H9 (cell line): ENCODE measurements at places on chromosomes 13 and 19.

DNA sequence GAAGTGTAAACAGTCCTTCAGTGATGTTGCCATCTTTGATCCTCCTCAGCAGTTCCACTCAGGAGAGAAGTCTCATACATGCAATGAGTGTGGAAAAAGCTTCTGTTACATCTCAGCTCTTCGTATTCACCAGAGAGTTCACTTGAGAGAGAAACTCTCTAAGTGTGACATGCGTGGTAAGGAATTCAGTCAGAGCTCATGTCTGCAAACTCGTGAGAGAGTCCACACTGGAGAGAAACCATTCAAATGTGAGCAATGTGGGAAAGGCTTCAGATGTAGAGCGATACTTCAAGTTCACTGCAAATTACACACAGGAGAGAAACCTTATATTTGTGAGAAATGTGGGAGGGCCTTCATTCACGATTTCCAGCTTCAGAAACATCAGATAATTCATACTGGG lies 7.7 kb downstream of the ZNF230 start:
- DNase-seq = no peak

DNA sequence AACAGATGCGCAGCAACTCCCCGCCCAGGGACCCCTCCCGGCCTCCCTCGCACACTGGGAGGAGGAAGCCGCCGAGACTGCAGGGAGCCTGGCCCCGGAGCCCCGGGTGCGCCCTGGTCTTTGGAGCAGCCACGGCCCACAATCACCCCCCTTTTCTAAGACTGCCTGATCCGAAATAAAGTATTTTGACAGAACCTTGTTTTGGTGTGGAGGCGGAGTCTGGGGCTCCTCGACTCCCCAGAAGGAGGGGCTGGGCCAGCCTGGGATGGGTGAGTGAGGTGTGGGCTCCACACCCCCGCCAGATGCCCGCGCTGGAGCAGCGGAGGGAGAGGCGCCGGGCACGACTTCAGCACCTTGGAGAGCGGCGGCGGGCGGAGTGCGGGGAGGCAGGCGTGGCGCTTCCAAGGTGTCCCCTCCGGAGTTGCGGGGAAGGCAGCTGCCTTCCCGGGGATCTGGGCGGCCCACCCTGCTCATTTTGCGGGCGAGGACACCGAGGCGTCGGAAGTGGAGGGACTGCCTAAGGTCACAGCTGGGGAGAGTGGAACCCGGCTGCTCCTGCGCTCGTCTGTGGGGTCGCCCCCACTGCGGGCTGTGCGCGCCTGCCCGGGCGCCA lies 9.4 kb downstream of the SIRT6 start:
- DNase-seq = peak; percentile 85

- DNase-seq = no peak
These were observed 35.6 kb upstream of the TMTC4 start for GRCh38 chr13:100710176-100710575.

DNA sequence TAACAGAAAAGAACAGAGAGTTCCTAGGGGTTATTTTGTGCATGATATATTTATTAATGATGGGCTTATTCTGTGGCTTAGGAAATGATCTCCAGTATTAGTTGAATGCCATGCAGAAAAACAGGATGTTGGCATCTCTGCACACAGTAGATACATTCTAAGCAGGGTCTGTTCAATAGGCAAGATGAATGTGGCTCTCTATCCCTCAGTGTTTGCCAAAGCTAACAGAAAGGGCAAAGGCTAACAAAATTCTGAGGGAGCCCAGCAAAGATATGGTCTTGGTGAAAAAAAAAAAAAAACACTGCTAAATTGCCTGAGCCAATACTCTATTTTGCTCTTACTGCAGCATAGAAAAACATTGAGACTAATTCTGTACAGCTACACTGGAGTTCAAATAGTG lies 1095.8 kb downstream of the UQCRFS1 start:
- DNase-seq = no peak

DNA sequence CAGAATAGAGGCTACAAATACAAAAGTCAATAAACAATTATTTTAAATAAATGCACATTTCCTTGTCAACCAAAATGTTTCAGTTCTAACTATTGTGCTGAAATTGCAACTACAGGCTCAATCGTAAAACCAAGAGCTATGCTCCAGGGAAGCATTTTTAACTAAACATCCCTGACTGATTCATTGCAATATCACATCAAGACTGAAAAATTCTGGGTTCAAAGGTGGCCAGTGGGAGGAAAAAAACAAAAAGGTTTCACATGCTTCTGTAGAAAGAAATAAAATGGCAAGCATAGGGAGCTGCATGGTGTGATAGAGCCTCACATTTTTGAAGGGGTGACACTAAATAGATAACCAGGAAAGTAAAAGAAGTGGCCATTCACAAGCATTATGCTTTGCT lies 862.8 kb downstream of the PCDH9 start:
- no peak for DNase-seq

- DNase-seq = no peak
These were observed 655.5 kb downstream of the PCDH9 start for GRCh38 chr13:66574606-66575005.

- no peak for DNase-seq
These were observed 1215.4 kb downstream of the PCDH9 start for GRCh38 chr13:66014771-66015170.

DNA sequence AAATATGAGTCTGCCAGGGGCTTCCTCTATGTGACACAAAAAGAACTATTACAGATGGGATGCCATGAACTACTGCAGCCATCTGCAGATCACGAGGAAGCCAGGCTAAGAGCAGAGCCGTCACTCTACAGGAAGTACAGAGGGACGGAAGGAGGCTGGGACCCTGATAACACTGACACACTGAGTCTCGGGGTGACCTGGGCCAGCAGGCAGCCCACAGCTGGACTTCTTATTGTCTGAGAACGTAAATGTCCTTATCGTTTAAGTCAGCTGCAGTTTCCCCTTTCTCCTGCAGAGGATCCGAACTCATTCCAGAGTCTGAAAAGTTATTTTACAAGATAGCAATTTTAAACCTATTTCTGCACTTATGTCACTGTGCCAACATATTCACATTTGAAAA lies 20.7 kb downstream of the PARP4 start:
- DNase-seq = no peak

GRCh38 chr19:13209484-13210338 lies 59.5 kb downstream of the IER2 start:
- DNase-seq = peak; percentile 70

DNA sequence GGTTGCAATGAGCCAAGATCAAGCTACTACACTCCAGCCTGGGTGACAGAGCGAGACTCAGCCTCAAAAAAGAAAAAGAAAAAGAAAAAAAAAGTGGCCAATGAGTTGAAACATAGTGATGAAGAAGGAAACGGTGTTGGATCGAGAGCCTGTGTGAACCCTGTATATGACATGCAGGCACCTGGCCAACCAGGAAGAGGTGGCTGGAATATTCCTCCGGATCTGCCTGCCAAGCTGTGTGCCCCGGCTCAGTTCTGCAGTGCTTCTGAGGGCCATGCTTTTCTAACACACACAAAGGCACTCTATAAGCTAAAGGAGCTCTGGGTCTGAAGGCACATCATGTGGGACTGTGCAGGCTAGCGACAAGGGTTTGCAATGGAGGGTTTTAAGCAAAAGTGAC lies 3.7 kb upstream of the ZNF444 start:
- no peak for DNase-seq

DNA sequence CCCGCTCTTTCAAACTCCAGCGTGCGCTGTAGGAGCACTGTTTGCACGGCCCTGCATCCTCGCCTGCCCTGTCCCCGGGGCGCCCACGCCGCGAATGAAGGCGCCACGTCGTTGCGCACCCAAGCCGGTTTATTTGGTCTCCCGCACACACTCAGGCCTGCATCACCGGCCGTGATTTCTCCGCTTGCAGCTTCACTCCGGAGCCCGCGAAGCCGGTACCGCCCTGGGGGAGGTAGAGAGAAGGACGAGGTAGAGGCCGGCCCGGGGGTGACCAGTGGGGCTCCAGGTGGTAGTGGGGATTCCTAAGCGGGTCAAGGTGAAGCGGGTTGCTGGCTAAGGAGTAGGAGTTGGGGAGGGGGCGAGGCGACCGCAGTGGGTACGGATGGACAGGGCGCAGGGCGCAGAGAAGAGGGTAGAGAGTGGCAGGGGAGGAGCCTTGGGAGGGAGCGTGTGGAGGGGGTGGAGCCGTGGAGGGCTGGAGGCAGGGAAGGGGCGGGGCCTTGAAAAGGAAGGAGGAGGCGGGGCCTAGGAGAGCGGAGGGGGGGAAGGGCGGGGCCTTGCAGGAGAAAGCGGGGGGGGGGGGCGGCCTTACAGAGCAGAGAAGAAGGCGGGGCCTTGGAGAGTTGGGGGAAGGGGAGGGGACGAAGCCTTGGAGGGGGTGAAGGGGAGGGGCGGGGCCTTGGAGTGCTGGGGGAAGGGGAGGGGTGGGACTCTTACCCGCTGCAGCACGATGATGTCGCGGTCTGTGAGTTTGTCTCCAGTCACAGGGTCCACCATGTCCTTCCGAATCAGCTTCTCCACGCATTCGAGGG lies 24.6 kb downstream of the NOSIP start:
- peak; percentile 94 for DNase-seq

- DNase-seq = peak; percentile 54
These were observed 29.4 kb upstream of the ZNF507 start for GRCh38 chr19:32316034-32316433.

DNA sequence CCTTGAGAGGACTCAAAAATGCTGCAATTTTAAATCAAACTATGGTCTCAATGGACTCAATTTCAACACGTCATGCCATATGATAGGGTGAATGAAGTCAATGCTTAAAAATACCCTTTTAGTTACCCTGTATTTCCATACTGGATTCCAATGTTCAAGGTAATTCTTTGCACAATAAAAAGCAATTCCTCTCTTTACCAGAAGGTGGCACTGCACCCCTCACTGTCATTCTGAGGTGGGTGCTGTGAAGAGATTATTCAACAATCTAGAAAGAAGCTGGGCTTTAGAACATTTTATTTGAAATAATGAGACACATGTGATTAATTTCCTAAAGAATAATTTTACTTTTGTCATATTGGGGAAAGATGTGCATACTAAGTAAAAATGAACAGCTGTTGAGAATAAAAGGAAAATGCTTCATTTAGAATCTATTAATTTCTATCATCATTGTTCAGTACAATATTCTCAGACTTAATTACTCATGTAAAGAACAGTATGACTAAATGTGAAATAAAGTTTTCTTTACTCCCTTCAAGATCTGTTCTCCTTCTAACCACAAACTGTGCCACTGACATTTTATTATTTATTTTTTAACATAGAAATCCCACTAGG lies 789.1 kb downstream of the GPC5 start:
- DNase-seq = no peak

GRCh38 chr19:10551698-10552301 lies 8.1 kb downstream of the ATG4D start:
- peak; percentile 55 for DNase-seq

DNA sequence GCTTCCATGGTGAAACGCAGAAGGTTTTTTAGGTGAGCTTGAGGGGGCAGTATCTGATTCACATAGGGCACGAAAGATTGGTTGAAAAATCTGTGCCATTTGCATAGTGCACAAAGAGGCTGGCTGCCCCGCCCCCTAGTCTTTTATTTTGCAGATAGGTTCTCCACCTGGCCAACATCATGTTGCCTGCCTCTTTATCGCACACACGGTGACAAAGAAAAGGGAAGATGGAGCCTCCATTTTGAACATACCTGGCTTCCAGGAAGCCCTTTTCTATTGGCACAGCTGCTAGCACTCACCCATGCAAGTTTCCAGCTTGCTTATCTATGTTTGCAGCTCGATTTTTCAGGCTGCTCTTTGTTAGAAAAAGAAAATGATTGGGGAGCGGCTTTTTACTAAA lies 316.2 kb upstream of the KLHL1 start:
- peak; percentile 87 for DNase-seq

- DNase-seq = no peak
These were observed 776 bp upstream of the NCLN start for GRCh38 chr19:3184847-3185460.

GRCh38 chr13:47474839-47475238 lies 526.2 kb downstream of the SUCLA2 start:
- no peak for DNase-seq

DNA sequence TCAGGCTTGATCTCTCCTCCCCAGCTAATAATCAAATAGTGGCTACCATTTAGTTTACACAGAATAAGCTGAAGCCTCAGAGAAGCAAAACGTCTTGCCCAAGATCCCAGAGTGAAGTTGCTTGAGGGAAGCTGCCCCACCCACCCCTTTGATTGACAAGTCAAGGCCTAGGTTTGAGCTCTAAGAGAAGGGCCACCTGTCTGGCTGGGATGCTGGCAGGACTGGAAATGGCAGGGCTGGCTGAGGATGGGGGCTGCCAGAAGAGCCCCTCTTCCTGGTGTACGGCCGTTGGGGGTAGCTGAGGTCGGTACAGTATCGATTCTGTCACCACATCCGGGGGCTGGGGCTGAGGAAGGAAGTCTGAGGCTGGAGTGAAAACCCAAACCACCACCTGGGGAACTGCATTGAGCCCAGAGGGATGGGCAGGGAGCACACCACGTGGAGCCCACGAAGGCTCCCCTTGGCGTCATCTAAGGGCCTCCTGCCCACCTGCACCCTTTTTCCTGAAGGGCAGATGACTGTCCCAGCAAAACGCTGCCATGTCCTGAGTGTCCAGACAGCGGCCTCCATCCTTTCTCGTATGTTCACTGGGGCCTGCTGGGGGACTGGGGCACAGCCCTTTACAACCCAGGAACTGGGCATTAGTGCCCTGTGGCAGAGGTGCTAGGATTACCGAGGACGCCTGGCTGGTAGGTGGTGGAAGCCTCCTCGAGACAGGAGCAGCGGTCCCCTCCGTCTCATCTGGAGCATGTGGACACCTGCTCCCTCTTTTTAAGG lies 1.4 kb upstream of the PRKD2 start:
- DNase-seq = peak; percentile 55

DNA sequence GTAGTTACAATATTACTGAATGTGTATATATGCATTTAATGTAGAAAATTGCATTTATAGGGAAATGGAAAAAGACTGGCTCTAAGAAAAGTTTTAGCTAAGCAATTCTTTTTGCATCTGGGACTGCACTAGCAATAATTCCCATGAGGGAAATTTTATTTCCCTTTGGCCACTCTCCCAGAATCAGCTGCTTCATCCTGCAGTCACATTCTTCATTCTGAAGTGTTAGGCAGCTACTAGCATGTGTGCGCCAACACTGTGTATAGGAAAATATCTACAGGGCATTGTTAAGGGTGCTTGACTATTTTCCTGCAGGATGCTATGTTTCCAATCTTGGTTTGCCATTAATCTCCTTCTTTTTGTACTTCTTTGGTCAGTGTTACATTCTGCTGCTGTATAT lies 312.8 kb upstream of the PCDH20 start:
- no peak for DNase-seq

- DNase-seq = peak; percentile 93
These were observed 8.3 kb downstream of the ZNF160 start for GRCh38 chr19:53094754-53095575.

GRCh38 chr13:102970542-102970941 lies 95.7 kb downstream of the SLC10A2 start:
- no peak for DNase-seq

DNA sequence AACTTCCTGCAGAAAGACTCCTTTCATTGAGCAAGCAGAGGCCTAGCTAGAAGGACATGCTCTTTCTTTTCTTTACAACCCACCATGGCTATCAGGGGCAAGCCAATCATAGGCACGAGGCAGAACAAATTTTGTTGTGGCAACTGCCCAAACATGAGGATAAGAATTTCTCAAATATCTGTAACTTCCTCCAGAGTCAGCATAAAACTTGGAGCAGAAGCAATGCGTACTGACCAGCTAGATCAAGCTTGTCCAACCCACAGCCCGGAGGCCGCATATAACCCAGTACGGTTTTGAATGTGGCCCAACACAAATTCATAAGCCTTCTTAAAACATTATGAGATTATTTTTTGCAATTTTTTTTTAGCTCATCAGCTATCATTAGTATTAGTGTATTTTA lies 87.0 kb upstream of the SOX21 start:
- DNase-seq = no peak

- no peak for DNase-seq
These were observed 16.1 kb downstream of the PCDH8 start for GRCh38 chr13:52832313-52832712.
